Activated CD4-positive, alpha-beta T cell treated with anti-CD3 and anti-CD28 coated beads, Interleukin-10, Interleukin-2, amounts not matched to agents 100 ng/mL and 50 ng/mL, durations not matched to agents 16 hours and 8 hours (primary cell): ENCODE measurements at places on chromosomes 13 and 19.

GRCh38 chr19:23507446-23507845 lies 112.2 kb upstream of the ZNF91 start:
- no peak for DNase-seq

- DNase-seq = peak; percentile 87
These were observed at the start of gene ZNF836 for GRCh38 chr19:52171321-52172169. Gene ZNF836 (minus strand): TSS chr19:52171621. CDS start chr19:52168072, 3,549 bp downstream.

DNA sequence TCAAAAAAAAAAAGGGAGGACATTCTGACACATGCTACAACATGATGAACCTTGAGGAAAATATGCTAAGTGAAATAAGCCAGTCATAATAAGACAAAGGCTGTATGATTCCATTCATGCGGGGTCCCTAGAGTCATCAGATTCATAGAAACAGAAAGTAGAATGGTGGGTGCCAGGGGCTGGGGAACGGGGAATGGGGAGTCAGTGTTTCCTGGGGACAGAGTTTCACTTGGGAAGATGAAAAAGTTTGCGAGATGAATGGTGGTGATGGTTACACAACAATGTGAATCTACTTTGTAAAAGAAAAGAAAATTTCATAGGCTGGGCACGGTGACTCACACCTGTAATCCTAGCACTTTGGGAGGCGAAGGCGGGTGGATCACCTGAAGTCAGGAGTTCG lies 6.1 kb upstream of the CLEC4G start:
- peak; percentile 27 for DNase-seq

GRCh38 chr19:40831502-40832430 lies 18.5 kb downstream of the CYP2A6 start:
- DNase-seq = no peak

- no peak for DNase-seq
These were observed 43.1 kb upstream of the AMER2 start for GRCh38 chr13:25215253-25215575.

GRCh38 chr13:45269204-45269603 lies 68.4 kb upstream of the KCTD4 start:
- DNase-seq = no peak

DNA sequence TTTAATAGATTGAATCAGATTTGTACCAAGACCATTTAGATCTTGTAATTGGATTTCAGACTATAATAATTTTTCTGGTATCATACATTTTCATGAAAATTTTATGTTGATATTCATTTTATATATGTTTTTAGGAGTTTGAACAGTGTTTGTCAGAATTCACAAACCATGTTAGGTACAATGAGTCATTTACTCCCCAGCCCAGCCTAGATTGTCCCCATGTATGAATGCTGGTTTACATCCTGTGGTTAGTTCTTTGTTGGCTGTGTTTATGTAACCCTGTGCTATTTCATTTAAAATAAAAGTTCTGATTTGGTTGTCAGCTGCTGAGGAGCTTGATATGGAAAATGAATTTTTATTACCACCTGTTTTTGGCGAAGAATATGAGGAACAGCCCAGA lies 96.7 kb downstream of the GJA3 start:
- peak; percentile 37 for DNase-seq

- no peak for DNase-seq
These were observed 8.3 kb downstream of the LSR start for GRCh38 chr19:35257113-35257461.

- DNase-seq = no peak
These were observed 444.4 kb upstream of the ZNF507 start for GRCh38 chr19:31900991-31901390.

GRCh38 chr13:113579686-113580085 lies 4.9 kb upstream of the TFDP1 start:
- no peak for DNase-seq

DNA sequence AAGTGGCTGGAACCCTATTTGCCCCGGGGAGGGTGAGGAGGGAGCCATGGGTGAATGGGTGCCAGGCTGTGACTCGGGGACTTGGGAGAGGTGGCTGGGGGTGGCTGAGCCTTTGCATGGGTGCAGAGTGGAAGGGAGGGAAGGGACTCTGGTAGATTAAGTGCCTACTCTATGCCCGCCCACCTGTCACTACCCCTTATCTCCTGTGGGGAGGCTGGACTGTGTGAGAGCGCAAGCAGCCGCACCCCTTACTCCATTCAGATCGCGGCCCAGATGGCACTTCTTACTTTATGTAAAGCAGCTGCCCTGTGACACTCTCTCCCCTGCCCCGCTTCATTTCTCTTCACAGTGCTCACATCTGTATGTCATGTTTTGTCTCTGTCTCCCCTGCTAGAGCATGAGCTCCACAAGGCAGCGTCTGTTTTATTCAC lies 2.9 kb downstream of the KASH5 start:
- no peak for DNase-seq
